ENCODE measurements at places on chromosomes 2 and 18.

DNA sequence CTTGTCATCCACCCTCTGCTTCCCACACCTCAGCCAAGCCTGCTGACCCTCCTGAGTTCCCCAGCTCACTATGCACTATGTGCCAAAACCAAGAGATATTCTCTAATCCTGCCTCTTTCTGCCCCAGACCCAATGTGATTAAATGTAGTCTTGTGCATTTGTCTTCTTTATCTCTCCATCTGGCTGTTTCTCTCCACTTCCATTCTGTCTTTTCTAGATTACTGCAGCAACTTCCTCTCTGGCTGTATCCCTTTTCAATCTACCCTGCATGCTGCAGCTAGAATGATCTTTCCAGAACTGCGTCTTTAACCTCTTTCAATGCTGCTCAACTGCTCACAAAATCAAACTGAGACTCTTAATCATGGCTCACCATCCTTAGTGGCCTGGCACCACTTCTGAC is 164.1 kb downstream of the GALNT14 start:
- no peak for DNase-seq

GRCh38 chr18:36130039-36130831 is 536 bp downstream of the ELP2 start:
- no peak for DNase-seq

- no peak for DNase-seq
Measured at GRCh38 chr2:120360307-120360855, 14.4 kb downstream of the INHBB start.

DNA sequence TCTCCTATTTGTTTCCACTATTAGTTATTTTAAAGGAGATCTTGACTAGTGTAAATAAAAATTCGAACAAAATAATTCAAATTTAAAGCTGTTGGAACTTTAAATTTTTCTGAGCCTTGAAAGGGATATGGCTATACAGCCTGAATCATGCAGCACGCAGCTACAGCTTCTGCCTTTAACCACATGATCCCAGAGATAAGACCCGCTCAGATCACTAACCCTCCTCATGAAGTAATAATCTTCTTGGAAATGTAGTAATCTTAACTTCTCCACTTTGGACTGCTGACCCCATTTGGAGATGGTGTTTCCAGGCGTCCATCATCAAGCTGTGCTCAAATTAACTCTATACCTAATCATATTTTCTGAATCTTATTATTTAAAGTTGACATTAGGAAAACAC is 336.6 kb downstream of the DSC3 start:
- DNase-seq: no peak

DNA sequence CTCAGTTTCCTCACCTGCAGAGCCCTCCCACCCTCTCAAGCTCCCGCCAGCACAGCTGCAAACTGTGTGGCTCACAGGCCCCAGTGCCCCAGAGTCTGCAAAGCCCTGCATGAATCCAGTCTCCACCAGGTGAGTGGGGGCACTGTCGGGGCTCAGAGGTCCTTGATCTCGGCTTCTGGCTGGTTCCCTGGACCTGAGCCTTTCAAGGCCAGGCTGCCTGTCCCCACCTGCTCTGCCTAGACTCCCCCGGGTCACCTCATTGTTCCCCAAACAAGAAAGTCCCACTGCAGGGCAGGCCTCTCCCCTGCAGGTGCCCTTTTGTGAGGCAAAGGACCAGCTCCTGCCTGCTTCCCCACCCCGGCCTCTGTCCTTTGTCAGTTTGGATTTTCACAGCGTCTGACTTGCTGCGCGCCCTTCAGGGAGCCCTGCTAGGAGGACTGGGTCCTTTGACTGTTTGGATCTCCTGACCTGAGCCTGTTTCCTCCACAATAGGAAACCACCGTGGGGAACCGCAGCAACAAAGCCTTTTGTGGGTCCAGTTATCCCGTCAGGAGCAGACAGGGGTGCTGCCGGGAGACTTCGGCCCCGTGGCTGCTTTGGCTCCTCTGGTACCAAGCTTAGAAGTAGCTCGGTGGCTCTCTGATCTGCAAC is 200.5 kb upstream of the HDAC4 start:
- no peak for DNase-seq

DNA sequence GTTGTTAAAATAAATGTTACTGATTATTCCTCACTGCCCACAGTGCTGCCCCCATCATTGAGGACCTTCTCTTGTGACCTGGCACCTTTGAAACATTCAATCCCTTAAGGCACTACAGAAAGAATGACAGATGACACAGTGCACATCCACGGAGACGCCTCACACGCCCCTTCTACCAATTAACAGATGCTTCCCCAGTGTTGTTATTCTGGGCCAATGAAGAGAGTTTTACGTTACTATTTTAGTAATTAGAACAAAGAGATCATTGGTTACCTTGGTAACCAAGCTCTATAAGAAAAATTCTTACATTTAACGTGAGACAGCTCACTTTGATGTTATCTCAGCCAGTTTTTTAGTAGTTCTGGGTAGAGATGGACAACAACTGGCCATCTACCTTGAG is 152.0 kb downstream of the ZNF236 start:
- no peak for DNase-seq

GRCh38 chr2:69214898-69215297 is 172.1 kb downstream of the GFPT1 start:
- no peak for DNase-seq

- no peak for DNase-seq
Measured at GRCh38 chr2:144780983-144781382, 261.1 kb upstream of the ZEB2 start.

- no peak for DNase-seq
Measured at GRCh38 chr2:218265626-218266025, 4.3 kb downstream of the AAMP start.

- peak; percentile 92 for DNase-seq
Measured at GRCh38 chr2:64646007-64646880, 7.5 kb downstream of the SERTAD2 start.

DNA sequence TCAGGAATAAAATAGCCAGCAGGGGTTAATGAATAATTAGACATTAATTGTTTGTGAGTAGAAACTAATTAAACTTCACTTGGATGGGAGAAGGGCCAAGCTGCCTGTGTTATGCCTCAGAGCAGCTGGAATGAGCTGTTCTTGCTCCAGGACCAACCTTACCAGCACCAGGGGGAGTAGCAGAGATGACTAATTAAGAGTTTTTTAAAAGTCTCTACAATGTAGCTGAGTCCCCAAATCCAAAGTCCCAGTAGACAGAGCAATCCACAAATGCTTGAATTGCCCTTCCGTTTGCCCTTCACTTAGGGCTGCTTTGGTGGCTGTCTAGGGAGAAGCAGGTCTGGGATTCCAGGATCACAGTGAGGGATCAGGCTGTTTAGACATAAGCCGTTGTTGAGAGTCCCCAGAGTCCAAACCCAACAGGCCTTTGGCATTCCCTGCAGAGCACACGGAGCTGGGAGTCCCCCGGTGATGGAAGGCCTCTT is 59.4 kb downstream of the RHOB start:
- no peak for DNase-seq

Data from upper lobe of right lung (tissue), 1 donor.